Activated CD4-positive, alpha-beta memory T cell treated with anti-CD3 and anti-CD28 coated beads for 36 hours (primary cell): ENCODE measurements at places on chromosomes 4 and X. TPM values are rescaled to one million over a fixed set of nuclear protein-coding genes. Genes with fewer than 3 reads are reported as not detected.

The CXCL11 gene
- total RNA-seq = not detected

The GTPBP6 gene
- 62.4 TPM for total RNA-seq

The PAGE1 gene
- not detected for total RNA-seq

The CYSLTR1 gene
- total RNA-seq = 2.5 TPM

The MAOB gene
- total RNA-seq = 0.19 TPM

The USP17L28 gene
- not detected for total RNA-seq

- H3K27ac ChIP-seq = no peak overlapping the region
- H3K4me3 ChIP-seq = no peak overlapping the region
- peak; percentile 7 for DNase-seq
- no peaks in the 10 kb centered on the region for H3K27me3 ChIP-seq
- H3K4me1 ChIP-seq = peaks cover 18% of the 10 kb centered on the region
These were observed 28.0 kb upstream of the MXD4 start for GRCh38 chr4:2289955-2290333.

GRCh38 chr4:5027346-5027745 is 8.1 kb upstream of the CYTL1 start:
- H3K4me1 ChIP-seq = no peaks in the 10 kb centered on the region
- H3K27me3 ChIP-seq = peaks cover 4% of the 10 kb centered on the region
- H3K4me3 ChIP-seq = no peak overlapping the region
- H3K27ac ChIP-seq = no peak overlapping the region
- no peaks in the 10 kb centered on the region for H3K36me3 ChIP-seq

- H3K4me3 ChIP-seq = no peak overlapping the region
- no peak for DNase-seq
- H3K4me1 ChIP-seq = peaks cover 40% of the 10 kb centered on the region
- no peak overlapping the region for H3K27ac ChIP-seq
- H3K27me3 ChIP-seq = no peaks in the 10 kb centered on the region
These were observed 122.5 kb upstream of the TRIM2 start for GRCh38 chr4:153081693-153082092.

DNA sequence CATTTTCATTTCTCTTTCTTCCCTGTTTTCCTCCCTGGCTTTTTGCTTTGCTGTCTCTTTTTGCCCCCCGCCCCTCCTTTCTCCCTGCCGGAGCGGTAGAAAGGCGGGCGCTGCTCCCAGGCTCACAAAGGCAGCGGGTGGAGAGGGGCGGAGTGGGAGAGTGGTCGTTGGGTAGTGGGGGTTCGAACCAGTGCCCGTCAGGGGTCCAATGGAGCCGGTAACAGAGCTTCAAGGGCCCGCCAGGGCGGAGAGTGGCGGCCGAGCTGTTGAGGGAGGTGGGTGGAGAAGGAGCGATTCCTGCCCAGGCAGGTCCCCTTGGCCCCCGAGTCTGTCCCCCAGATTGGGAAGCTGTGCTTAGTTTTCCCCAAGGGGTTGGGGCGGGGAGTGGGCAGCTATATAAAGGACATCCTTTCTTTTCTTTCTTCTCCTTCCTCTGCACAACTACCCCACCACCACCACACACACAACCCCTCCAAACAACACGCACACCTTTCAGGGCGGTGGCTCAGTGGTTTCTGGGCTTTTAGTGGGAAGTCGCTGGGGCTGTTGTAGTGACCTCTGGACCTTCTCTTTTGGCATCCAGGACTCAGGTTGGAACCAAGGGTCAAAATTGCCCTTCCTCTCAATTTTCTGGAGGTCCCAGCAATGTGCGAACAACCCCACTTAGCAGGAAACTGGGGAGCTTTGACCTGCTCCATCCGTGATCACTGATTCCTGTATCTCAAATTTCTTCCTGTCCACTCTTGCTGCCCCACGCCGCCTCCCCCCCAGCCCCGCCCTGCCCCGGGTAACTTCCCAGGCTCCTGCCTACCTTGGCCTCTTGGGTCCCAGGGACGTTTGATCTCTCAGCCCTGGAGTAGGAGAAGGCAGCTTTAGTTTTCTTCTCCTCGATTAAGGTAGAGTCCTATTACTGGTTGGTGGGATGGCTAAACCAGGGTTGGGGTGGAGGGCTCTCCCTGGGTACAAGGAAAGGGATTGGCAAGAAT is 1.9 kb downstream of the EFNB1 start:
- peak overlapping the region; percentile 80 for H3K4me3 ChIP-seq
- no peak overlapping the region for H3K27ac ChIP-seq
- no peaks in the 10 kb centered on the region for H3K36me3 ChIP-seq
- no peak for DNase-seq

GRCh38 chrX:119604766-119605463 is 1.3 kb downstream of the NKRF start:
- H3K36me3 ChIP-seq = peaks cover 6% of the 10 kb centered on the region
- peaks cover 34% of the 10 kb centered on the region for H3K4me1 ChIP-seq
- DNase-seq = no peak
- peak overlapping the region; percentile 85 for H3K27ac ChIP-seq

DNA sequence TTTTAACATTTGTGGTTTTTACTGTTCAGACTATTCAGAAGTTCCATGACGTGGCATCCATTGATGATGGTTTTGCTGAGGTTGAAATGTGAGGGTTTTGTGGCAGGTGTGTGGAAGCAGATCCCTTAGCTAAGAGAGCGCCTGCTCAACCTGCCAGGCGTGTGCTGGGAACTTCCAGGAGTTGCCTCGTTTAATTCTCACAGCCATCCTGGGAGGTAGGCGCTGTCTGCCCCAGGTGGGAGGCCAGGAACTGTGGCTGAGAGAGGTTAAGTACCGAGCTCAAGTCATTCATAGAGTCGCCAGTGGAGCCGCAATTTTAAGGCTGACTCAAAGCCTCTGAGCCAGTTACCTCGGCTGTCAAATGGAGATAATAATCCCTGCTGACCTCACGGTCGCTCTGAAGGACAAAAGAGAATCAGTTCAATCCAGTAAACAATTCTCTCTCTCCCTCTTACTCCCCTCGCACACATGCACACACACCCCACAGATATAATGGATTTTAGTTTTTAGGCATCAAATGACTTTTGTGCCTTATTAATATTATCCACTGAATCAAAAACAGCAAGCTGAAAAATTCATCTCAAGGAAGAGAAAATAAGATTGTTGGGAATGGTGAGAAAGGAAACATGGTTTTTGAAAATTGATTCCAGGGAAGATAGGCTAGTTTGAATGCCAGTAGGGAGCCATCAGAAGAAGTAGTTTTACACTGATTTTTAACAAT is 171.3 kb downstream of the PTTG2 start:
- peaks cover 1% of the 10 kb centered on the region for H3K27me3 ChIP-seq
- peak overlapping the region; percentile 96 for H3K27ac ChIP-seq
- H3K4me1 ChIP-seq = peaks cover 76% of the 10 kb centered on the region

- peaks cover 33% of the 10 kb centered on the region for H3K4me1 ChIP-seq
- no peaks in the 10 kb centered on the region for H3K27me3 ChIP-seq
- H3K27ac ChIP-seq = no peak overlapping the region
- peak; percentile 67 for DNase-seq
These were observed 11.7 kb downstream of the RPL9 start for GRCh38 chr4:39446842-39447573.

DNA sequence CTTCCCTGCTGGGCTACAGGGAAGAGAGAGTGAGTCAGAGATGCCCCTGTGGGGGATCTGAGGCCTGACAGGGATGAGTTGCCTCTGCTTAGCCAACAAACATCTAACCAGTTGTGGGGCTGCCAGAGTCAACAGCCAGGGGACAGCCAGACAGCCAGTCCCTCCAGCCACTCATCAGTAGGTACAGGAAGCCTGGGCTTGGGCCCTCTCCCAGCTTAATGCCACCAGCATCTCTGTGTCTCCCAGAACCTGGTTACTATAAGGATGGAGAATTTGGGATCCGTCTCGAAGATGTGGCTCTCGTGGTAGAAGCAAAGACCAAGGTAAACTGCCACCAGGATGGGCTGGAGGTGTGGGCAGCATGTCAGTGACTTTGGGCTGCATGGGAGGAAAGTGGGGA is 17.3 kb upstream of the SASH3 start:
- no peaks in the 10 kb centered on the region for H3K36me3 ChIP-seq
- no peak for DNase-seq
- no peak overlapping the region for H3K4me3 ChIP-seq
- peaks cover 50% of the 10 kb centered on the region for H3K4me1 ChIP-seq

GRCh38 chr4:99853190-99853589 is 36.6 kb downstream of the DAPP1 start:
- no peak for DNase-seq
- no peaks in the 10 kb centered on the region for H3K27me3 ChIP-seq
- no peak overlapping the region for H3K4me3 ChIP-seq
- H3K4me1 ChIP-seq = peaks cover 86% of the 10 kb centered on the region
